Uterus (tissue), 4 donors: ENCODE measurements at places on chromosomes 6 and 20.
A peak's percentile ranks its signal among the peaks of the same experiment; 100 is the strongest.

DNA sequence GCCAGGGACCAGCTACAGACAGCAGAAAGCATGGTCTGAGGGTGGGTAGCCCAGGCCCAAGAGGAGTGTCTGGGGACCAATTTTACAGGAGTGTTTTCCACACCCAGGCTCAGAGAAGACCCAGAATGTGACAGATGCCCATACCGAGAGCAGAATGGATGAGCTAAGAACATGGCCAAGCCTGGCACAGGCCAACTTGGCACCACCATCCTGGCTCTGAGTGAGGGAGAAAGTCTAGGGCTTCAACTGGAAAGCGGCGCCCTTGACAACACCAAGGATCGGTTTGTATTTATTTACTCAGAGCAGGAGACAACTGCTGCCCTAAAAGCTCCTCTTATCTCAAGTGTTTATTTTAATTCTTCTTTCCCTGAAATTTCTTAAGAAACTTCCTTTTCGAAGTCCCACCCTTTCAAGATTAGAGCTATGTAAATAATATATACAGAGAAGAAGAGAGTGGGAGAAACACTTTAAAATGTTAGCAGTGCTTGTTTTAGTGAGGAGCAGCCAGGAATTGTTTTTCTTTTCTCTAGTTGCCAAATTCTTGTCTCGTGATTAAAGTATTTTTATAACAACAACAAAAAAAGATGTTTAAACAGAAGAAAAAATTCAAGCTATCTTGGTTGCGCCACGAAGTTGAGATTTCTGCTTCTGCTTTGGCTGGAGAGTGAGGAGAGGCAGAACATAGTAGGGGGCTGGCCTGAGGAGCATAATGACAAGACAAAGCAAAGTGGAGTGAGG lies 16.2 kb downstream of the TNXB start:
- peak; percentile 61 for DNase-seq

- no peak for DNase-seq
Measured at GRCh38 chr6:45724511-45724910, 291.1 kb downstream of the CLIC5 start.

- DNase-seq = no peak
Measured at GRCh38 chr6:98382246-98382645, 452.1 kb upstream of the POU3F2 start.

DNA sequence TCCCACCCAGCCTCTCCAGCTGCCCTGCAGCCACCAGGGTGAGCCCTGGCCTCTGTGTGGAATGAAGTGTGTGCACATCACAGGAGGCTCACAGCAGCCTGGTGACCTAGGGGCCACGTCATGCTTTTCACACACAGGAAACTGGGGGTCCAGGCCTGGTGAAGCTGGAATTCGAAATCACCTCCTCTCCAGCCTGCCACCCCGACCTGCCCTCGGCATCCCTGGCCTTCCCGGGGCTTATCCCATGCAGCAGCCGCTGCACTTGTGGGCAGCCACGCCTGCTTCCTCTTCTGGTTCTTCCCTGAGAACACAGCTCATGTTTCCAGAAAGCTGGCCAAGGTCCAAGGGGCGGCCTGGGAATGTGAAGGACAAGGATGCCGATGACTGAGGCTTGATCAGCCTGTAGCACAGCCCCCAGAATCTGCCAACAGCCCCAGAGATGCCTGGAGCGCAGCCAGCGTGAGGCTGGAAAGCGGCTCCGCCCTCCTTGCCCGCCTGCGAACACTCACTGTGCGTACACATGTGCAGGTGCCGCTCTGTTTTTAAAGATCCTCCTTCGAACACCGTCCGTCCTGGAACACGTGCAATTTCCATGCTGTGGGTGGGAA lies 4.2 kb upstream of the NTSR1 start:
- peak; percentile 80 for DNase-seq

GRCh38 chr6:118546164-118546879 lies 1.8 kb upstream of the PLN start:
- DNase-seq = no peak

- no peak for DNase-seq
Measured at GRCh38 chr20:63296531-63297299, 3.7 kb downstream of the COL20A1 start.

DNA sequence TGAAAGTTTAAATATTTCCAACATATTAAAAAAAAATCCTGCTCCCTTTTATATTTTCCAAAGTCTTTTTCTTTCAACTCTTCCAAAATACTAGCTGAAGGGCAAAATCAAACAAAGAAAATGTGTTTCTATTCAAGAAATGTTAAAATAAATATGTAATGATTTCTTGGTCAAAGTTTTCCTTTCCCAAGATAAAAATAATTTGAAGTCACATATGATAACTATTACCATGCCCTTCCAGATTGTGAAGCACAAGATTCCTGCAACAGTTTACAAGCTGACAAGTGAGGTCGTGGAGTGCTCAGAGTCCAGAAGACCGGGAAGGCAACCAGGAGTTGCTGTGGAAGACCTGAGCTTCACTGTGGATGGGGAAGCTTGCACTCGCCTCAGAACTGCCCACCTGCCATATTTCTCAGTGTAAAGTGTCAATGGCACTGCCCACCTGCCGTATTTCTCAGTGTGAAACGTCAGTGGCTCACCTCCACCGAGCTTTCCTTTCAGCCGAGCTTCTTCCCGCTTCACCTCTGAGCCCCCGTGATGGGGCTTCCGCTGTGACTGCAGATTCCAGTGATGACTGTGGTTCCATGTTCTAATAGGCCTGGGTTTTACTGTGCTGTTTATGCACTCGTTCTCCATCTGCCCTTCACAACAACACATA lies 160.5 kb downstream of the THBS2 start:
- no peak for DNase-seq

GRCh38 chr6:38436726-38437465 lies 202.8 kb downstream of the BTBD9 start:
- no peak for DNase-seq

DNA sequence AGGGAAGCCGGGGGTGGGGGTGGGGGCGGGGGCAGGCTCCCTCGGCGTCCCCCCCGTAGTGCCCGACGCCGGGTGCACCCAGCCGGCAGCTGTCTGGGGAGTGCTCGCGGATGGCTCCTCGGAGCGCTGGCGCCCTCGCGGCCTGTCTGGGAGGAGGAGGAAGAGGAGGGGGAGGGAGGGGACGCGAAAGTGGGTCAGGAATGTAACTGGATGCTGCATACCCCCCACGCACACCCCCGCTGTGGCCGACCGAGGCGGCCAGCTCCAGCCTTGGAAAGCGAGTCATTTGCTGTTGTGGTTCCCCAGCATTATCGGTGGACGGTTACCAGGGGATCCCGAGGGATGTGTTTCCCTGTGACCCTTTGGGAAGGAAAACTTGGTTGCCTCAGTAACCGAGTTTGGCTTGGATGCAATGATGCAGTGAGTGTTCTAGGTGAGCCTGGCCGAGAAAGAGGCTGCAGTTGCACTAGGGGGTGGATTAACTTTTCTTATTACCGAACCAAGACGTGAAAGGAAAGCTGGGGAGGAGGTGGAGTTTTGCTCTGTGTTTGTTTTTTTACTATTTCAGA lies 55.2 kb upstream of the RREB1 start:
- DNase-seq = peak; percentile 60

GRCh38 chr6:82045965-82046756 lies 201.4 kb downstream of the IBTK start:
- DNase-seq = no peak

GRCh38 chr6:169022079-169022478 lies 231.6 kb downstream of the THBS2 start:
- DNase-seq = no peak

DNA sequence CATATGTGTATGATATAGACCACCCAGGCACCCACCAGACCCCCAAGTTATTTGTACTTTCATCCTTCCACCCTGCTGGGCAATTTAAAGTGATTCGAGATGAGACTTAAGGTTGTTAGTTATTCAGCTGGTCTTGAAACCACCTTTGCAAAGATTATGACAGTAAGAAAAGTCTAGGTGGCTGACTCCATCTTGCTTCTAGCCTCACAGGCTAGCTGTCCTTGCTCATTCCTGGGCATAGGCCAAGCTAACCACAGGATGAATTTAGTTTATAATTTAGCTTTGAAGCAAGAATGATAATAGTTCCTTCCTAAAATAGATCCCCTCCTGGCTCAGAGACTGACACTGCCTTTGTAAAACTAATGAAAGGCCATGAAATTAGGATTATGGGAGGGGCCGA lies 71.9 kb upstream of the IYD start:
- no peak for DNase-seq

- DNase-seq = no peak
Measured at GRCh38 chr20:35238170-35238569, 11.7 kb downstream of the MMP24 start.

GRCh38 chr6:165770397-165771082 lies 107.5 kb upstream of the PDE10A start:
- no peak for DNase-seq

DNA sequence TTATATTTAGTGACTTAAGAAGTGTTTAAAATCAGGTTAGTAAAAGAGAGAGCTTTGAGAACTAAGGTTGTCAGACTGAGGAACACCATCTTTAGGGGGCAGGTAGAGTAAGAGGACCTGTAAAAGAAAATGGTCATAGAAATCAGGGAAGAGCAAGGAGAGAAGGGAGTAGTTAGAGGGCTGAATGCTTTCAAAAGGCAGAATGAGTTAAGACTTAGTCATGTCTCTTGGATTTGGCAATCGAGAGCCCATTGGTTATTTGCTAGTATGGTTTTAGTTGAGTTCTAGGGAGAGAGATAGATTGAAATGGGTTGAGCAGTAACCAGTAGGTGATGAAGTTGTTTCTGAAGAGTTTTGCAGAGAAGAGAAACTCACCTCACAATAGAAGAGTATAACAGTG lies 51.1 kb downstream of the RALGAPB start:
- DNase-seq = no peak

DNA sequence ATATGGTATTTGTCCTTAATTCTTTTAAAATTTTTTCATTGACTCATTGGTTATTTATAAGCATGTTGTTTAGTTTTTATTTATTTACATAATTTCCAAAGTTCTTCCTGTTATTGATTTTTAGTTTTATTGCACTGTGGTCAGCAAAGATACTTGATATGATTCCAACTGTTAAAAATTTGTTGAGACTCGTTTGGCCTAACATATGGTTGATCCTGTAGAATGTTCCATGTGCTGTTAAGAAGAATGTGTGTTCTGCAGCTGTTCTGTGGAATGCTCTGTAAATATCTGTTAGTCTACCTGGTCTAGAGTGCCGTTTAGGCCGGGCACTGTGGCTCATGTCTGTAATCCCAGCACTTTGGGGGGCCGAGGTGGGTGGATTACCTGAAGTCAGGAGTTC lies 197.7 kb downstream of the CD109 start:
- no peak for DNase-seq

- peak; percentile 16 for DNase-seq
Measured at GRCh38 chr6:140082867-140083297, 708.4 kb upstream of the CITED2 start.

- no peak for DNase-seq
Measured at GRCh38 chr20:54692168-54692887, 216.9 kb downstream of the DOK5 start.

DNA sequence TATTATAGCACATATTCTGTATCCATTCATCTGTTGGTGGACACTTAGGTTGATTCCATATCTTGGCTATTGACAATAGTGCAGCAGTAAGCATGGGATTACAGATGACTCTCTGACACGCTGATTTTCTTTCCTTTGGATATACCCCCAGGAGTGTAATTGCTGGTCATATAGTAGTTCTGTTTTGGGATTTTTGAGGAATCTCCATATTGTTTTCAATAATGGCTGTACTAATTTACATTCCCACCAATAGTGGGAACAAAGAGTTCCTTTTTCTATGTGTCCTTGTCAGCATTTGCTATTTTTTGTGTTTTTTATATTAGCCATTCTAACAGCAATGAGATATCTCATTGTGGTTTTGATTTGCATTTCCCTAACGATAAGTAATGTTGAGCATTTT lies 309.0 kb upstream of the JARID2 start:
- DNase-seq = no peak

DNA sequence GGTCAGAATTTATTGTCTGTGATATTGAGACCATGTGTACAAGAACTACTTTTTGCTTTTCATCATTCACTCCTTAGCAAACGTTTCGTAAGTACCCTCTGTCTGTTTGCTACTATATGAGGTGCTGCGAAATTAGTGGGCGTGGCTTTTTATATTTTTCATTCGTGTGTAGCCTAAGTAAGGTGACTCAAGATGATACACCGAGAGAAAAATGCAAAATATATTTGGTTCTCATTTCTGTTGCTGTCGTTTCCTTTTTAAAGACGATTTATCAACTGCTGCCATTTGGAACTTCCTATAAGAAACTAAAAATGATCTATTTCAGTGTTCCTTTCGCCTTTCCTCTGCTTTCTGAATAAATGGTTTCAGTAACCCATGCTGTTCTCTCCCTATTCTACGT lies 61.2 kb downstream of the VAPB start:
- no peak for DNase-seq

- DNase-seq = no peak
Measured at GRCh38 chr20:63750807-63751470, 11.4 kb downstream of the SLC2A4RG start.

- no peak for DNase-seq
Measured at GRCh38 chr6:55566036-55566710, 12.8 kb downstream of the HMGCLL1 start.

DNA sequence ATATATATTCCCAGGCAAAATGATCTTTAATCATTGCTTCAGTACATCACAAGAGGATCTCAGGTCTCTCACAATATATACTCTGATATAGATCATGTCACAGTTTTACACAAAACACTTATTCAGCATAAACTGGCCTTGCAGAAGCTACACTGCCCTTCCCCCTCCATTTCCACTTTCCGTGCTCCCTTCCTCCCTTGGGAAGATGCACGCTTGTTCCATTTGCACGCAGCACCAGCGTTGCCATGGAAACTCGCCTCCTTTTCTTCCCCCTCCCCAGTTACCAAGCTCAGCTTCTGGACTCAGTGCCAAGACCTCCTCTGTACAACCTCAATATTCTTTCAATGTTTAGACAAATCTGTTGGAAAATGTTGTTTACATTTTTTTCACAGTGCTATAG lies 154.6 kb downstream of the RFPL4B start:
- DNase-seq = no peak

DNA sequence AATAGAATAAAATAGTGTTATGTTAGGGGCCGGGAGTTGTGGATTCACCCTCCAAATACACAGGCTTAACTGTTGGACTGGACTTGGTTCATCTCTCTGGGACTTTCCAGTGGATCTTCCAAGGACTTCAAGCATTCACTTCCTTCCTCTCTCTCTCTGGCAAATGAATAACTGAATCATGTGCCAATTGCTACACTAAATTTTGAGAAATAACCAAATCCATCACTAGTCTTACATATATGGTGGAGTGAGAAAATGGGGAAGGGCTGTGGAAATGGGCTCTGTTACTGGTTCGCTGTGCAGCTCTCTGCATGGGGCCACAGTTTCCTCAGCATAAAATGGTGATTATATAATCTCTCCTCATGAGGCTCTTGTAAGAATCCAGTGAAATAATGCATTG lies 6.8 kb upstream of the KIAA1755 start:
- DNase-seq = no peak

GRCh38 chr6:90730151-90730673 lies 143.3 kb upstream of the MAP3K7 start:
- DNase-seq = no peak

GRCh38 chr20:33791959-33792597 lies 19.1 kb upstream of the CHMP4B start:
- DNase-seq = peak; percentile 30
